ENCODE measurements at places on chromosomes 1 and 21.

DNA sequence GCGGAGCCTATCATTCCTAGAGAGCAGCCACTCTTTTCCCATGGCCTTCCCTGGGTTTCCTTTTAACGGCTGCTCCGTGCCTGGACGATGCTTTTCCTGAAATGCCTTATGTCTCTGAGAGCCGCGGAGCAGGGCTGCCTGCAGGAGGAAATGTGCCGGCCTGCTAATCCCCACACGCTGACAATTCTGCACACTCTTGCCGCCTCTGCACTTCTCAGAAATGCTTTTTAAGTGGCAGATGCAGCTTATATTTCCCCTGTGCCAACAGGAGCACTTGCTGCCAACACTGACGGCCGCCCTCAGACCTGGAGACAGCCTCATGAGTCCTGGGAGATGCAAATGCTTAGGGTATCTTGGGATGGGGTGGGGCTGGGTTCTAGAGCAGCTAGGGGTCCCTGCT lies 253.2 kb downstream of the GRIK3 start:
- no peak for DNase-seq

DNA sequence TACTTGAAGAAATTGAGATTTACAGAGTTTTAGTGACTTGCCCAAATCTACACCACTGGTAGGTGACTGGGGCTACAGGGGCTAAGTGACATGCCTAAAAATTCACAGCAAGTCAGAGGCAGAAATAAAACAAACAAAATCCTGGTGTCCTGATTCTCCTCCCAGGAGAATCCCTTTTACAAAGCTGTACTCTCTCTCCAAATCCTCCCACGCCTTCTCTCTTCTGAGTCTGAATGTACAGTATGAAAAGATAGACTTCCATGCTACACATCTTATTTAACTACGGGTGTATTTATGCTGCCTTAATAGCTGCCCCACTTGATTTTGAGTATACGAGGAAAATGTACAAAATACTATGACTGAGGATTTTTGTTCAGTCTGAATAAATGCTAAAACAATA lies 65.4 kb downstream of the SGIP1 start:
- DNase-seq: no peak

DNA sequence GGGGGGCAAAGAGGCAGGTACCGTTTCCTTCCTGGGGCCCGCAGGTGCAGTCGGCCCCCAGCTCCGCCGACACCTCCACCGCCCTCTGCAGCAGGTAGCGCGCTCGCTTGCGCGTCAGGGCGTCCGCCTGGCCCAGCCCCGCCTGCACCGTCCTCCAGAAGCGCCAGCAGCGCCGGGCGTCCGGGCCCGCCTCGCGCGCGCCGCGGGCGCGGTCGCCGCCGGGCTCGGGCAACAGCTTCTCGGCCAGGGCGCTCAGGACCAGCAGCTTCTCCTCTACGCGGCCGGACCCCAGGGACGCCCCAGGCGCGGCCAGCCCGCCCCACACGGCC lies 863 bp downstream of the TARBP1 start:
- DNase-seq: no peak

DNA sequence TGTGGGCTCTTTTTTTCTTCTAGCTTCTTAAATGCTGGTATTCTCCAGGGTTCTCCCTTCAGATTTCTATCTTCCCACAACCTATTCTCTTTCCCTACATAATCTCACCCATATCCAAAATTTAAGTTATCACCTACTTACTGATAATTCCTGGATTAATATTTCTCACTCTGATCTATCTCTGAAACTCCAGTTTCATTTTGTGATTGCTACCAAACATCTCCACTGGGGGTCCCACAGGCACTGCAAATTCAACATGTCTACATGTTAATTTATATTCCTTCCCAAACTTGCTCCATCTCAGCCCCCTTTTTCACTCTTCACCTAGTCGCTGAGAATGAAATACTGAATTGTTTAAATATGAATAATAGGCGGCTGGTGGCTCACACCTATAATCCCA lies 9.9 kb upstream of the C1orf141 start:
- no peak for DNase-seq

GRCh38 chr1:203439131-203439730 lies 36.4 kb upstream of the PRELP start:
- DNase-seq: no peak

DNA sequence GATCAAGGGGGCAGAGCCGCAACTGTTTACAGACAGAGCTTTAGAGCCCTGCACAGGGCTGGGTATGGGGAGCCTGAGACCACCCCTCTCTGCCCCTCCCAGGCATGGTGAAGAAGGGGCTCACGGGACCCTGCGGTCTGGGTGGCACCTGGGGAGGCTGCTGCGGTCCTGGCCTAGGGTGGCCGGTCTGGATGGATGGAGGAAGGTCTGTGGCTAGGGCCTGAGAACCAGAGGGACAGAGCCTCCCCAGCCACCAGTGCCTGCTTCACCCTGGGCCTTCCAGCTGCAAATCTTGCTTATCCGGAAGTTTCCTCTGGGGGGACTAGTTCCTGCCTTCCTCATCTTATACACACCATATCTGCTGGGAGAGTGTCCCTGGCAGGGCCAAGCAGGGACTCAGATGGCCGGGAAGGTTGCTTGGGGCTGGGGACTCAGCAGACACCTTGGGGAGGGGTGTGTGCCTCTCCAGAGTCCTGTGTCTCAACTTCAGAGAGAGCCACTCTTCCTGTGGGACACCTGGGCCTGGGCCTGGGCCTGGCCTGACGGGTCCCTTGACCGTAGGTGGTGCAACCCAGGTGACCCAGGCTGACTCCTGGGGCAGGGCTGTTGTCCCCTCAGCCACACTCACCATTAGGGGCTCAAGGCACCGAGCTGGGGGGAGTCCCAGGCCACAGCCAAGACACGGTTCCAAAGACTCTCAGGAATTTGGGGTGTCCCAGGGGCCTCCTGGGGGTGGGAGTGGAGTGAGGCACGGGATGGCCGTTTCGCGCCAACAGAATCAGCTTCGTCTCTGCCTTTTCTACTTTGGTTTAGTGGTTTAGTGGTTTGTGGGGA lies 52.0 kb upstream of the ACTRT2 start:
- DNase-seq: no peak

GRCh38 chr1:87612956-87613355 lies 284.3 kb downstream of the LMO4 start:
- DNase-seq: no peak

DNA sequence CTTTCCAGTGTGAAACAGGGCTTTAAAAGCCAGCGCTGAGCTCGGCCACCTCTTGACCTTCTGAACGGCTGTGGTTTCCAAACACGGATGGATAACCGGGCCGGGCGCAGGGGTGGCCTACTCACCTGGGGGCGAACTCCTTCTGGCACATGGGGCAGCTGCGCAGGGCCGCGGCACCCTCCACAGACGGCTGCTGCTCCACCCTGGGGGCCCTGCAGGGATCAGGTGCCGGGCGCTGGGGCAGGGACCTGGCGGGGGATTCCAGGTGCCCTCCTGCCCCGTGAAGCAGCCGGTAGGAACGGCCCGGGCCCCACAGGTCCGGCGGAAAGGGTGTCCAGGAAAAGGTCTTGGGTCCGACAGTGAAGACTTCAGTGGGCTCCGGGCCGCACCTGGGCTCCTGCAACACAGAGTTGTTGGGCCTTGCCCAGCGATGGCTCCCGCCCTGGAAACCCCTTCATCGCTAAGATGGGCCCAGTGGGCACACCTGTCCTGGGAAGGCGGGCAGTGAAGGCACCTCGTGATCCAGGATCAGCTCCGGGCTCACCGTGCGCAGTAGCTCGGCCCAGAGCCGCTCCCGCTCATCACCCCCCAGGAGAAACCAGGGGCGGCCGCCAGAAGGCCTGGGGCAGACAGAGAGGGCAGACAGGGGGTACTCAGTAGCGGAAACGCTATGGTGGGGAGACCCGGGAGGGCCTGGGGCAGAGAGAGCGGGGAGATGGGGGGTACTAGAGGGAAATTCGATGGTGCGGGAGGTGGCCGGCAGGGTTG lies 874 bp downstream of the FAAP20 start:
- no peak for DNase-seq

- DNase-seq: no peak
Observed at GRCh38 chr1:85496941-85497582, 32.1 kb upstream of the DDAH1 start.

GRCh38 chr1:11567244-11568065 lies 86.8 kb downstream of the FBXO2 start:
- no peak for DNase-seq

GRCh38 chr1:3740042-3740441 lies 12.2 kb upstream of the CCDC27 start:
- no peak for DNase-seq

DNA sequence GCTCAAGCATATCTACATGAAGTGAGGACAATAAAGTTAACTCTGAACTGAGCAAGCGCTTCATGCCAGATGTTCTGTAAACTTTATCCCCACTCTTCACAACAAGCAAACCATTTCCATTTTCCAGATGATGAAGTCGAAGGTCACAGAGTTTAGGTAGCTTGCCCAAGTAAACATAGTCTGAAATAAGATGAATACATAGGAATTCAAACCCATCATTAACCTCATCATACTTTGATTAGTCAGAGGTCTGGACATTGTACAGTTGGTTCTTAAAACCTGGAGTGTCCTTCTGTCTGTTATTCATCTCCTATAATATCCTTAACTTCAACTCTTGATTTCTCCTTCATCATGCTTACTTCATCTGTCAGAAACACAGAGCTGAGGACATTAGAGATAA lies 180.3 kb upstream of the C8B start:
- no peak for DNase-seq

- no peak for DNase-seq
Observed at GRCh38 chr1:183283286-183283685, 97.2 kb downstream of the LAMC2 start.

GRCh38 chr1:64878931-64879611 lies 87.3 kb downstream of the JAK1 start:
- no peak for DNase-seq

DNA sequence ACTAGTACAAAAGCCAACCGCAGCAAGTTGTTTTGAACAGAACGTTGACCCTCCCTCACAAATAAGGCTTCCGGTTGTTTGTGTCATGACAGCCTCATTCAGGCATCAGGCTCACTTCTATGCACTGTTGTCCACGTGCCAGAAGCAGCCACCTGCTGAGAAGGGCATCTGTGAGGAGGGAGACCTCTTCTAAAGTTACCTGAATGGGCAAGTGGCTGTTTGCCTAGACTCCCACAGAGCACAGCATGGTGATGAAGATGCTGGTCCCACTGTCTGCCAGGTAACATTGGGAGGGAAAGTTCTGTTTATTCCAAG lies 176.1 kb downstream of the CLIC6 start:
- DNase-seq: no peak

DNA sequence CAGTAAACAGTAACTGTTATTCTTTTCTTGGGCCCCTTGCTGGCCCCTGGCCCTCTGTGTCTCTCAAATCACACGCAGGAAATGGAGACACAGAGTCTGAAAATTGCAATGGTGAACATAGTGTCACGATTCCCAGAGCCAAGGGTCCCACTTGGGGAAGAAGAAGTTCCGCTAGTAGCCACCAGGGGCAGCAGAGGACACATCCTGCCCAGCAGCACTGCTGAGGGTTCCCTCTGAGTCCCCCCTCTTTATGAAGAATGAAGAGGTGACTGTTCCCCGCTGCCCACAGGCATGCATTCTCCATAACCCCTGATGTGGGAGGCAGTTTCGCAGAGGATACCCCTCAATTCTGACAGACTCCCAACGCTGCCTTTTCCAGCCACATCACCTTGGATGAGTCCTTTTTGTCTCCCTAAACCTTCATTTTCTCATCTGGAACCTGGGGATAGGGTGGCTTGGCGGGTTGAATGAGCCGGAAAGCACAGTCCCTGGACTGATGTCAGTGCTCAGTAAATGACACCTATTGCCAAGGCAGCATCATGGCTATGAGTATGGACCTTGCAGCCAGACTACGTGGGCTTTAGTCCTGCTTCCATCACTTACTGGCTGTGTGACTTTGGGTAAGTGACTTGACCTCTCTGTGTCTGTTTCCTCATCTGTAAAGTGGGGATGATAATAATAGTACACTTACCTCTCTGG lies 238.0 kb upstream of the TMEM51 start:
- peak; percentile 59 for DNase-seq

DNA sequence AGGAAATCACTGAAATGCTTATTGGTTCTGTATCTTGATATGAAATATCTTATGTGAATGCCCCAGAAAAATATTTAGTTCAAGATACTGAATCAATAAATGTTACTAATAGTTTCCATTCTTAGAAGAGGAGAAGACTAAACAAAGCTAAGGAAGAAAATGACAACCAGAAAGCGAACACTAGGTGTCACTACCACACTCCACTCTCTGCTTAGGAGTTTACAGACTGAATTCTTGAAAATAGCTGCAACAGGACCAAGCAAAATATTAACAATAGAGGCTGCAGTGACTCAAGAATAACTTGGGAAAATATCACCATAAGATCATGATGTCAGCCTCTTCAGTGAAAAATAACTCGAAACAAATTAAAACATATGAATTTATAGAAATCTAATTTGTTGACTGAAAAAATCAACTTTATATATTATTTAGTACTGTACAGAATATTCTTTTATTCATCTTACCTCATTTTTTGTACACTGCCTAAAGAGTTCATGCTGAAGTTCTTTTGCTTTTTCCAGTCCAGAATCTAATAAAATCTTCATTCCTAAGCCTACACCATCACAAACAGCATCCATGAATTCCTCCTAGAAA lies 61.6 kb downstream of the KIF14 start:
- peak; percentile 20 for DNase-seq

GRCh38 chr1:206687915-206688442 lies 3.3 kb downstream of the MAPKAPK2 start:
- DNase-seq: no peak

GRCh38 chr1:236686815-236687160 lies 489 bp downstream of the ACTN2 start:
- DNase-seq: no peak

- DNase-seq: no peak
Observed at GRCh38 chr1:30478799-30479563, 244.4 kb downstream of the MATN1 start.

GRCh38 chr1:85118751-85119150 lies 70.5 kb upstream of the MCOLN3 start:
- DNase-seq: no peak

DNA sequence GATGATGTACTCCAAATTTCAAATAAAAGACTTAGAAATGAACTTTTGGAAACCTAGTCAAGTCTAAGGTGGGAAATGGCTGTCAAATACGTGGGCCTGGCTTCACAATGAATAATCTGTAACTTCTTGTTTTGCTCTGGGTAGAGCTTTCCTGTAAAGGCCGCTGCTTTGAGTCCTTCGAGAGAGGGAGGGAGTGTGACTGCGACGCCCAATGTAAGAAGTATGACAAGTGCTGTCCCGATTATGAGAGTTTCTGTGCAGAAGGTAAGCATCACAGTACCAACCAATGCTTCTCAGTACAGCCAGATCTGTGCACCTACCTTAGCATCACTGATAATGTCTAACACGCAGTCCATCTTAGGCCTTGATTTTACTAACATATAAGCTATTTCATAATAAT lies 73.6 kb downstream of the TPR start:
- peak; percentile 49 for DNase-seq

DNA sequence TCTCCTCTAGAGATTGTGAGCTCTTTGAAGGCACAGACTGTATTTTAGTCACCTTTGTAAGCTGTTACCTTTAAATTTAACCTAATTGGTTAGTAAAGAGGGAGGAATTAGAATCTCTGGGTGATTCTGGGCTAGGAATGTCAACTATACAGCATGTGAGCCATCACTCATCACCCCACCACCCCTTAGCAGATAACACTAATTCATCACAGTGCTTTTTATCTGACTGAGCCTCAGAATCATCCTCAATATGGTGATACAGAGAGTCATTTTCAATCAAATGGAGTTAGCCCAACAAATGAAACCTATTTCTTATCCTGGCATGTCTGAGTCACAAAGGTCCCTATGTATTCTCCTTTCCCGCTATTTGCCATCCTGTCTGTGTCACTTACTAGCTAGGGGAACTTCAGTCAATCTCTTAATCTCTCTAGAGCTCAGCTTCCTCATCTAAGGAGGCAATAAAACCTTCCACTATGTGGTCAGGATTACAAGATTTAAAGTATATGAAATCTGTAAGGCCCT lies 13.3 kb downstream of the KCNJ10 start:
- no peak for DNase-seq
